Urinary bladder (tissue), 4 donors: ENCODE measurements at places on chromosomes 2 and 18.

DNA sequence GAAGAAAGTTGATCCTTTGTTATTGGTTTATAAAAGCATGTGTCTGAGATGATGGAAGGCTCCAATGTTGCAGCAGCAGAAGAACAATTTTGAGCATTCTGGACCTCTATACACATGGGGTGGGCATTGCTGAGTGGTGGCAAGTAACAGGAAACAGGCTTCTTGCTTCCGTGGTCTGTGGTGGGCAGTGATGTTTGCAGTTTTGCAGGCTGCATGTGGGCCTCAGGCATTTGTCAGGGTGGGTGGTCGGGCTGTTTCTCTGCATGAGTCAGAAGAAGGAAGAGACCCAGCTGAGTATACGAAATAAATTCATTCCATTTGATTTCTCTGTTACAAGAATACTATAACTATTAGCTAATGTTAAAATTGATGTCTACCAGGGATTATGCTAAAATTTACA is 239.5 kb upstream of the COL3A1 start:
- no peak for DNase-seq

- no peak for DNase-seq
Observed at GRCh38 chr2:192286093-192286701, 91.5 kb upstream of the TMEFF2 start.

- no peak for DNase-seq
Observed at GRCh38 chr18:57931038-57931437, 113.0 kb upstream of the NEDD4L start.

DNA sequence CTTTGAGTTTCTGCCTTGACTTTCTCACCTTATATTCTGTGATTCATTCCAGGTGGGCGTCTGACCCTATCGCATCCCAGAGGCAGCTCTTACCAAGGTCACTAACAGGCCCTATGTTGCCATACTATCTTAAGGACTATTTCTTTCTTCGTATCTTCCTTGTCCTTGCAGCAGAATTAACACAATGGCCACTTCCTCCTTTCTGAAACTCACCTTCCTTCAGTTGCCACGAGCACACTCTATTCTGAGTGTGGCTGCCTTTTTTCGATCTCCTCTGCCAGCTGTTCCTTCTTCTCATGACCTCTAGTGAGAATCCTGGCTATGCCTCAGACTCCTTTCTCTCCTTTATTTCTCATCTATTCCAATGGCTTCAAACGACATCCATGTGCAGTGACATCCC is 160.4 kb upstream of the CCDC195 start:
- no peak for DNase-seq

- no peak for DNase-seq
Observed at GRCh38 chr2:19801367-19802080, 100.3 kb downstream of the TTC32 start.

DNA sequence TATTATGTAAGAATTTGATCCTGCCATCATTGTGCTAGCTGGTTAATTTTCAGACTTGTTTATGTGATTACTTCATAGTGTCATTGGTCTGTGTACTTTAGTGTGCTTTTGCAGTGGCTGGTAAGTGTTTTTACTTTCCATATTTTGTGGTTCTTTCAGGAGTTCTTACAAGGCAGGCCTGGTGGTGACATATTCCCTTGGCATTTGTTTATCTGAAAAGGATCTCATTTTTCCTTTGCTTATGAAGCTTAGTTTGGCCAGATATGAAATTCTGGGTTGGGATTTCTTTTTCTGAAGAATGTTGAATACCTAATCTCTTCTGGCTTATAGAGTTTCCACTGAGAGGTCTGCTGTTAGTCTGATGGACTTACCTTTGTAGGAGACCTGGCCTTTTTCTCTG is 72.8 kb upstream of the MC4R start:
- DNase-seq, result no peak

DNA sequence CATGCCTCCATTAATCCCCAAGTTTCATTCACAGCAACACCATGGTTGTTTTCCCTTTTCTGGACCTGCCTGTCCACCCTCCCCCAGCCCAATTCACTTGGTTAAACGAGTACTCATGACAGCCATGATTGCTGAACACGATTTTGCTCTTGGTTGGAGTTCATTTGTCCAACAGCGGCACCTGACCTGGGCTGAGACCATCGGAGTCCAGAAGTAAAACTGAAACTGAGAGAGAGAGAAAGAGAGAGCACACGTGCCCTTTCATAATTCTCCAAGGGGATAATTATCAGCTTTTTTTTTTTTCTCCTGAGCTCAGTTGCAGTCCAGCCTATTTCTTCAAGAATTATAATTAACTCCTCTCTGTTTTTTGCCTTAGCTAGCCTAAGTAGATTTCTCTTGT is 13.7 kb upstream of the KIF5C start:
- DNase-seq, result no peak

- DNase-seq, result no peak
Observed at GRCh38 chr2:47078541-47079482, 76.3 kb downstream of the STPG4 start.

DNA sequence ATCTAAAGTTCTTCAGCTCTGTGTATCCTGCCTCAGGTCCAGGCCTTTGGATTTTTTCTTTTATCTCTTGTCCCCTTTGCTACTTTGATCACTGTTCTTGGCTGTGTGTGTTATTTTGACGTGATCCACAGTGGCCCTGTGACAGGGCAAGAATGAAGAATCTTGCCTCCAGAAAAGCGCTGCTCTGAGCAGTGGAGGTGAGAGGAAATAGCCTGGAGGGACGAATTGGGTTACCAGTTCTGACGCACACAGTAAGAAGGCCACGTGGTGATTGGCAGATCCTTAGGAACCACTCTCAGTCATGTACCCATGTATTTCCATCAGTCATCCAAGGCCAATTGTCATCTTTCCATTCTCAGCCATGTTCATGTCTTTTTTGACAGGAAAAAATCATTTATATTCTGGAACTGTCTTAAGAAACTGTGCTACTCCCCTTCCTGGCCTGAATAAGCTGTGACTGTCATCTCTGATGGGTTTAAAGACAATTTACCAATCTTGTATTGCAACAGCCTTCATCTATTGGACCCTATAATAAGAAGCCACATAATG is 47.6 kb downstream of the MAPK4 start:
- no peak for DNase-seq
